ENCODE measurements at places on chromosomes 6 and 20.

GRCh38 chr6:90730151-90730673, 143.3 kb upstream of the MAP3K7 start:
- ATAC-seq: no peak

DNA sequence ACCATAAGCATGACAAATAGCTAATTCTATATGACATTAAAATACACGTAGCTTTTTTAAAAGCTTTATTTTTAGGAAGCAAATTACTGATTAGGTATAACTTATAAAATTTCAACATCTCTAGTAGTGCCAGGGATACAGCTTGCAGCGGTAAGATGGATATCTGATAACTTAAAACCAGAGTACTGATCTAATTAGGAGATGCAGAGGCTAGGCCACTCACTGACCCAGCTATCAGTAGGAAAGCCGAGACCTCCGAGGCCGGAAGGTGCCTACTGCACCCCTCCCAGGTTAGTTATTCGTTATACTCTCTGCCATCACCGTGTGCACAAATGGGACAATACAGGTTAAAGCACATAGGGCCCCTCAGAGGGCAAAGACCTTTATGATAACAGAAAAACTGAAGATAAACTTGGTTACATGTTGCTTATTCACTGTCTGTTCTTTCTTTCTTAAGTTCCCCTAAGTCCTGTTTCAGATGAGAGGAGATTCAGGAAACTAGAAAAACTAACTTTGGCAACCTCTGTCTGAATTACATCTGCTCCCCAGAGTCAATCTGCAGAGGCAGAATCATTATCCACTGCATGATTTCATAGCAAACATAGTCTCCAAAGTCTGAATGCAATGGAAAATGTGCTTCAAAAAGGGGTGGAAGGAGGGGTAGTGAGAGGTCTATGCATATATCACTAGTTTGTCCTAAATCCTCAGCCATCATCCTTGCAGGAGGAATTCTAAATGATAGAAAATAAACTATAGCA, 60.8 kb downstream of the RIPOR2 start:
- ATAC-seq: no peak

GRCh38 chr6:116624036-116624805, 7.9 kb downstream of the RSPH4A start:
- peak; percentile 81 for ATAC-seq

DNA sequence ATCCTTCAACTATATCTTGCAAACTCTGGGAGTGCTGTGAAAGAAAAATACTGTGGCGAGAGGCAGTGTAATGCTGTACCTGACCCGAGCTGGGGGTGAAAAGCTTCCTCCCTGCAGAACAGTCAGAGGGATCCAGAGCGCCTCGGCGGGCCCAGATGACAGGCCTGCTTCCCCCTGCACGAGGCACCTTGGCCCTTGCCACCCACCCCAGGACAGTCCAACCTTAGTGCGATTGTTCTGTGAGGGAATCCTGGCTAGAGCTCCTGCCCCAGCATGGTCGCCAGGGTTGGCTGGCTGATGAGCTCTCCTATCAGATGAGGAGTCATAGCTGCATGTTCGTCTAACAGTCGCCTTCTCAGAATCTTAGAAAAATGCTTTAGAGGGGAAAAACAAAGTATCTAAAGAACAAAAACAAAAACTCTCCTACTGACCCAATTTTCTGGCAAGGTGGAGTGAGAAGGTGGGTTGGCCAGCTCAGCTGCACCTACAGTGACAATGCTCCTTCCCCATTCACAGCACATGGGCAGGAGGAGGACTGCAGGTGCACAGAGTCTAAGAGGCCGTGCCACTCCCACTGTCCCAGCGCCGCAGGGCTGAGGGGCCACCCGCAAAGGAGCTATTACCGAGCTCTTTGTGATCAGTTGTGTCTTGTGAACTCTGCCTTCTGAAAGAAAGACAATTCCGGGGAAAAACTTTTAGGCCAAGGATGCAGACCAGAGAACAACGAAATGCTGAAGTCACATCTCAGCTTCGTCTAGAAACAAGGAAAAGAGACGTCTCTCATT, 28.6 kb upstream of the GPR6 start:
- no peak for ATAC-seq

- ATAC-seq: no peak
These were observed 52.3 kb upstream of the UTRN start for GRCh38 chr6:144232832-144233230.
